Skeletal muscle cell (primary cell): ENCODE measurements at places on chromosomes 3 and 15.
A peak's percentile ranks its signal among the peaks of the same experiment; 100 is the strongest.

- DNase-seq, result peak; percentile 80
These were observed 11.5 kb downstream of the CCDC80 start for GRCh38 chr3:112629425-112629824.

DNA sequence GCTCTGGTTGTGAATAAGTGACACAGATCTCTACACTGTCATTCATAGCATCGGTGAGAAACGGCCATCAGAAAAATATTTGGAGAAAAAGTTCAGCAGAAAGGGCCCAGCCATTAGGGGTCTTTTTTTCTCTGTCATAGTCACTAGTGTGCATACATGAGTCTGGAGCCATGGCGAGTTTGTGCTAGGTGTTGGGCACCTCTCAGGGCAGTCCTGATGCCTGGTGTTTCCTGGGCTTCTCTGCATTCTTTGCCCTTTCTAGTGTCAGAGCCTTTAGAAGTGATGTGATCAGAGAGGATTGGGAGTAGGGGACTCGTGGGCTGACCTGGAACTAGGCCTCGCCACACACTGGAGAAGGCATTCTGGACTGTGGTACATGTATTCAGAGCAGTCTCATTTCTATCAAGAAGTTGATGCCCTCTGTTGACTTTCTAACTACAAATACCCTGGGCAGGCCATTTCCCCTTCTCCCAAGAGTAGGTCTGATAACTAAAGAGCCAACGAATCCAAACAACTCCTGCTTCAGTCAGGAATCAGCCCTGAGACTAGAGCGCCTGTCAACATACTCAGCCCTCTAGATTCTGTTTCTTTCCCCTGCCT lies 1.6 kb downstream of the KY start:
- no peak for DNase-seq

DNA sequence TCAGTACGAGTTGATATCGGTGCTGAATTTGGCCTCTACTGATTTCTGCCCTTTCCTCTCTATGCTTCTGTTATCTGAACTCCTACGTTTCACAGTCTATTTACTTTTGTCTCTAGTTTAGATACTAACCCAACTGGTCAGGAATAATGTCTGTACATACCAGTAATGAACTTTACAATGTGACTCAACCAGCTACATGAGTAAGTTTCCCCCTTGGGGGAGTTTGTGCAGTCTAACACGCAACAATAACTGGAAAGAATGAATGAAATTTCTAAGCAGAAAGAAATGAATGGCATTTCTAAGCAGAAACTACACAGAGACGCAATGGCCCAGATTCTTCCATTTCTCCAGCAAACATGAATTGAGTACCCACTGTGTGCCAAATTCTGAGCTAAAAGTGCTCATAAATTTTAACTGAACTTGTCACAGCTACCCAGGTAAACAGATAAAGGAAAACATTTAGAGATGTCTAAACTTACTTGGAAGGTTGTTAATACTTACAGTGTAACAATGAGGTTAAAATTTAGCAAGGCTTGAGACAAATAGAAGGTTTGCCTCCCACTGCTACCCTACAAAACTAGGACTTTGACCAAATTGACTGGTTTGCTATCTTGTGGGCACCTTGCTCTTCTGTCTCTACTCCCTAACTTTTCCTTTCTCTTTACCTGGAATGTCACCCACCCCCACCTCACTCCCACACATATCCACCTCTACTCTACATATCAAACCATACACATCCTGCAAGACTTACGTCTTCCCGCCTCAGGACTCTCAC lies 11.6 kb downstream of the UPK1B start:
- DNase-seq, result peak; percentile 69

GRCh38 chr15:82943176-82943575 lies 9.3 kb downstream of the HOMER2 start:
- no peak for DNase-seq

- no peak for DNase-seq
These were observed 6.0 kb upstream of the PLCB2 start for GRCh38 chr15:40313531-40314398.

- DNase-seq, result no peak
These were observed 677.1 kb upstream of the NR2F2 start for GRCh38 chr15:95653361-95653805.

DNA sequence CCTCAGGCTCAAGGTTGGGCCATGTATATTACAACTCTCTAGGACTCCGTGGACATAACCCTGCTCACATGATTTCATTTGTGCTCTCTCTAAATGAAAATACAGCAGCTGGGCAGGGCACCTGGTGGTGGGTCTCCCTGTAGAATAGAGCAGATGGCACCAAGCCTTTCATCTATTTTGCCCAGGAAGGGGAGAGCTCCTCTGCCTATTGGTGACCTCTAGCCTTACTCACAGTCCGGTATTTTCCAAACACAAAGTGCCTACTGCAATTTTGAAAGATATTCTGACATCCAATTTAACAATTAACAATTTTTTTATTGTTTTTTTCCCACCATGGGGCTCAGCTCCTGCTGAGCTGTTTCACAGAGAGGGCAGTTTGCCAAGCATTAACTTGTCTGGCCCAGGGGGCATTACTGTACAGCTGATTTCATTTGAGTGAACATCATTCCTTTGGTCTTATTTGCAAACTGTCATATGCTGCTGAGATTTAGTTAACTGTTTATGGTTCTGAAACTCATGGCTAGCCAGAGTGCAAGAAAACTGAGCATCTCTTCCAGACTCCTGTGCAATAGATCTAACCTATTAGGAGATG lies 474.0 kb downstream of the EPHB1 start:
- no peak for DNase-seq

- no peak for DNase-seq
These were observed 177.5 kb downstream of the STT3B start for GRCh38 chr3:31710123-31710803.

DNA sequence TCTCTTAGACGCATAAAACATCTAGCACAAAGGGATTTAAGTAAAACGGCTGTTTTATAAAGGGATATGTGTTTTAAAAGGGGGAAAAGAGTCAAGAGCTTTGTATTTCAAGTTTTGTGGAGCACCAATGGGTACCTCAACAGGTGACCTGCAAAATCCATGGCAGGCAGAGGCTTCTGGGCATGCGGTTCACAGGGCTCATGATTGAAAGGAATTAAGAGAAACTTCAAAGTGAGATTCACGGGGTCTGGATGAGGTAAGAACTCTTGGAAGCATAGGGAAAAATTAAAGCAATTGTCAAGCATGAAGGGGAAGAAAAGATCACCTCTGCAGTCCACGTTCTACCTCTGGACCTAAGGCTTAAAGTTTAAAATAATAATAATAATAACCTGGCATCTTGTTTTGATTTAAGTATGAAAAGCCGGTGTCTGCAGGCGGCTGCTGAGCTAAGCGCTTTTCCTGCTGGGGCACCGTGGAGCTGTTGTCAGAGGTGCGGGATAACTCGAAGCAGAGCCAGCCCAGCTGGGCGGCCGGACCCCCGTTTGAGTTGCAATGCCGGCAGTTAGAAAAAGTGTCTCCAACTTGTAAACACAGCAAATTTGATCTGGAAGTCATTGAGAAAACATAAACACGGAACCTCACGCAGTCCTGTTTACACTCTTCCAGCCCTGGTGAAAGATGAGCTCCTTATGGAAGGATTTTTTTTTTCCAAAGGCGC lies 40.5 kb downstream of the HES1 start:
- DNase-seq, result no peak

- no peak for DNase-seq
These were observed 4.4 kb downstream of the SPG11 start for GRCh38 chr15:44659056-44659455.

GRCh38 chr3:159200176-159200575 lies 398.3 kb downstream of the MFSD1 start:
- peak; percentile 52 for DNase-seq

- peak; percentile 55 for DNase-seq
These were observed 203.8 kb upstream of the CD96 start for GRCh38 chr3:111338059-111338698.

GRCh38 chr15:70197945-70198361 lies 100.2 kb upstream of the TLE3 start:
- no peak for DNase-seq

- DNase-seq, result no peak
These were observed 1.3 kb upstream of the ETV5 start for GRCh38 chr3:186109897-186110803.

DNA sequence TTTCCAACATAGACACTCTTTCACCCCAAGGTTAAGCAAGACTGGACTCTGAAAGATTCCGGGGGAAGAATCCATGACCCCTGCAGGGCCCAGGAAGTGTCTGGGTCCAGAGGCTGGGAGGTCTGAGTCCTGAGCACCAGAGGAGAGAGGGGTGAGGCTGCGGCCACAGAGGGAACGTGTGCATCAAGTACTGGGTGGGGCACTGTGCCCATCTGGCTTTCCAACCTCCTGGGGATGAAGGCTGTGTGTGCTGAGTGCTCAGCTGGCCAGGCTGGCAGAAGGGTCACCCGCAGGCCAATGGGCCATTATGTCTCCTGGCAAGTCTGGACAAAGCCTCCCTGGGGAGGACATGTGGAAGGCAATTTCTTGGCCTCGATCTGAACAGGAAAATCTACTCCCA lies 3.3 kb downstream of the CHRNA3 start:
- DNase-seq, result no peak

- DNase-seq, result no peak
These were observed 386.0 kb upstream of the LRRC3B start for GRCh38 chr3:26236531-26236930.

DNA sequence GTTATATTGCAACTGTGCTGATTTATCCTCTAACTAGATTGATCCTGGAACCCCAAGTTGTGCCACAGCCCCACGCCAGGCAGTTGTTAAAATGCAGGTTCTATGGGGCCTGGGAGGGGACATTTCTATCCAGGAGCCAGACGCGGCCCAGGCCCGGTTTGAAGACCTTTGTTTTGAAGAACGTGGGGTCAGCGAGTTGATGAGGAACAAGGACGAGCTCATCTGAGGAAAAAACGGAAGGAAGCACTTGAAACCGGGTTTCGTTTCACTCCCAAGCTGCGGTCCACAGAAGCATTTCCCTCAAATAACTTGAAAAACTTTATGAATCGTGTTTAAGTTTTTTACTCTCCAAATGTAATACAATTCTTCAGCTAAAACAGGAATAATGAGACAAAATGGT lies 76.4 kb downstream of the CHSY1 start:
- no peak for DNase-seq

GRCh38 chr3:160224811-160225175 lies 429 bp upstream of the C3orf80 start:
- no peak for DNase-seq

- no peak for DNase-seq
These were observed 1.5 kb upstream of the C3orf62 start for GRCh38 chr3:49278548-49278947.

DNA sequence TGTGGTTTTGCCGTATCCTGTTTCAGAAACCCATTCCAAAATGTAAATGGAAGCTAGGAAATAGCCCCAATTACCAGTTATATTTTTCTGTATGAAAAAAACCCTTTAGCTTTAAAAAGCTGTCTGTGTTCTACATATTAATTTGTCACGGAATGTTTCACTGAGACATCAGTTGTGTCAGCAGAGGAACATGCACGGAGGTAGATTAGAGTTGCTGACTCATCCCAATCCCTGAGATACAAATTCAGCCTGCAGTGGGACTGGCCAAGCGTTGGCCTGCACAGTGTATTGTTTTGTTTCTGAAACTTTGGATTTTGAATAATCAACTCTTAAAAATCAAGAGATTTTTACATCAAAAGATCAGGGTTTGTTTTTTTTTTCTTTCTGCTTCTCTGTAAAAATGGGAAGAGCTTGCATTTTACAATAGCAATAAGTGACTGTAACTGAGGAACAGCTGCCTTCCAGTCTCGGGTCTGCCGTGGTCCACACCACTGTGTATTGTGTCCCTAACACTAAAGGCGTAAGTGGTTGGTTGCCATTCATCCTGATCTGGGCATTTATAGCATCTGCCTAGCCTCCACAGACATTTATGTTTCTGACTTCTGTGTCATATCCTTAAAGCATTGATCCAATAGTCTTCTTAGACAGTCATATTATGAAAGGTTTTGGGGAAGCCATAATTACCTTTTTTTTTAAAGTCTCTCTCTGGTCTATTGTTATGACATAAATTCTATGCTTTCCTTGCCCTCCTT lies 218.1 kb downstream of the ADAMTSL3 start:
- peak; percentile 46 for DNase-seq

- no peak for DNase-seq
These were observed 66.9 kb upstream of the PRR23C start for GRCh38 chr3:139111392-139112229.

GRCh38 chr15:61736790-61737189 lies 323.5 kb downstream of the VPS13C start:
- no peak for DNase-seq

GRCh38 chr3:58299839-58300516 lies 6.1 kb upstream of the RPP14 start:
- peak; percentile 26 for DNase-seq

DNA sequence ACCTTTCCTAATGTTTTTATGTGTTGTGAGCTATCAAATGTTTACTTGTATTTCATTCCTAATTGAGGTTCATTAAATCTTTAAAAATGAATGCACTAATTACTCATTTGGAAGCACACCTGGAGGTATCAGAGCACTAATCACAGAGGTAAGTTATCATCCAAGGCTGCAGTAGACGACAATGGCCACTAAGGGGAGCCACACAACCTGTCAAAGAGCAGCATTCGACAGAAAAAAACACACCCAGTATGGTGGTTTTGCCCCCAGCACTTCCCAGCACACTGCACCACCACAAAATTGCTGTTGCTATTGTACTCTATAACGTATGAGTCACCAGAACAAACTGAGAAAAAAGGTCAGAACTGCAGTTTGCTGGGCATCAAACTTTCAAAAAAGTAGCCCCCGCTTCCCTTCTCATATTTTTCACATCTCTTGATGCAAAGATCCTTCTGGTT lies 205.9 kb upstream of the IGF1R start:
- DNase-seq, result peak; percentile 66

GRCh38 chr15:57923306-57923705 lies 142.2 kb downstream of the ALDH1A2 start:
- DNase-seq, result peak; percentile 60

DNA sequence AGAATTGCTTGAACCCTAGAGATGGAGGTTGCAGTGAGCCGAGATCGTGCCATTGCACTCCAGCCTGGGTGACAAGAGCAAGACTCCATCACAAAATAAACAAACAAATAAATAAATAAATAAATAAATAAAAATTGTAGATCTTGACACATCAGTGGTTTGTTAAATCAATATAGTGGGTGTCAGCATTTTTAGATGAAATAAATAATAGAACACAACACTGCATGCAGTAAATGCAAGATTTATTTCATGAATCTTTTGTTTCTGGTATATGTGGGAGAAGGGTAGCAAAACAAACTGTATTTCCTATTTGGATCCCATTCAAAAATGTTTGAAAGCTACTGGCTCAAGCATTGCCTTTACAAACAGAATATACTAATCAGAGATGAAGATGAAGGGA lies 35.6 kb upstream of the CHRM5 start:
- DNase-seq, result no peak

GRCh38 chr3:36381311-36381956 lies 1.1 kb downstream of the STAC start:
- no peak for DNase-seq

- DNase-seq, result no peak
These were observed 95.4 kb downstream of the ABHD5 start for GRCh38 chr3:43786102-43786501.

DNA sequence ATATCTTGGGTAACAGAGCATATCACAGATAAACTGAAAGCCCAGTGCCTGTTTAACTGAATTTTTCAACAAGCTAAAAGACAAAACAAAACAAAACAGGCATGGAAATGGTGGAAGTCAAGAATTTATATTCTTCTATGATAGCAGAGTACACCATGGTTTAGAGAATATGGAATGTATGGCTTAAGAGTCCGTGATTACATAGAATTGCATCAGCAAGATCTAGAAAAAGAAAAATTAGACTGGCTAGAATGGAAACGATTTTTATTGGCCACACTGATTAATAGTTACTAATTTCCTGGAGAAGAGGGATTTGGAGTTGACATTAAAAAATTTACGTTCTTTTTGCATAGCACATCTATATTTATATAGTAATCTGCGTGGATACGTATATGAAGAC lies 435.2 kb upstream of the DPPA4 start:
- DNase-seq, result no peak
